ENCODE measurements at places on chromosomes 6 and 20. TPM values are rescaled to one million over a fixed set of nuclear protein-coding genes. Genes with fewer than 3 reads are reported as not detected.

The ZC2HC1B gene
- not detected for total RNA-seq

GRCh38 chr20:50152394-50153152 is 950 bp downstream of the PEDS1 start:
- DNase-seq, result no peak

DNA sequence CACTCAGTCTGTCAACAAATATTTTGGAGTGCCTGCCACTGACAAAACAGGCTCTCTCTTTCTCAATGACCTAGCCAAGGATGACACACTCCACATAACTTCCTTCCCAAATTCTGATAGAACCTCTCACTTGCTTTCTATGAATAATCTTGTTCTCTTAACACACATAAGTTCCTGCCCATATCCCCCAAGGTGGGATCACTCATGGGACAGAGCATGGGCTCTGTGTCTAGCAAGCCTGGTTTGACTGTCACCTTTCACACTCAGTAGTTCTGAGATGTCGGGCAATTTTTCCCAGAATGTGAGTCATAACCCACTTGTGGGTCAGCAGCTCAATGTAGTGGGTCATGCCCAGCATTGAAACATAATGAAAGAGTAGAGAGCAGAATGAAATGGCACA is 78.1 kb downstream of the LRFN2 start:
- no peak for DNase-seq

The SNAI1 gene
- total RNA-seq, result 1.9 TPM

- no peak for DNase-seq
Measured at GRCh38 chr6:583635-584034, 73.3 kb downstream of the HUS1B start.

The OOEP gene
- not detected for total RNA-seq

GRCh38 chr20:49344140-49344539 is 66.3 kb upstream of the ZNFX1 start:
- DNase-seq, result no peak

GRCh38 chr6:89985751-89986493 is 91.7 kb downstream of the GJA10 start:
- DNase-seq, result no peak

The WFDC8 gene
- not detected for total RNA-seq

GRCh38 chr6:49082611-49083010 is 380.4 kb downstream of the MMUT start:
- no peak for DNase-seq

DNA sequence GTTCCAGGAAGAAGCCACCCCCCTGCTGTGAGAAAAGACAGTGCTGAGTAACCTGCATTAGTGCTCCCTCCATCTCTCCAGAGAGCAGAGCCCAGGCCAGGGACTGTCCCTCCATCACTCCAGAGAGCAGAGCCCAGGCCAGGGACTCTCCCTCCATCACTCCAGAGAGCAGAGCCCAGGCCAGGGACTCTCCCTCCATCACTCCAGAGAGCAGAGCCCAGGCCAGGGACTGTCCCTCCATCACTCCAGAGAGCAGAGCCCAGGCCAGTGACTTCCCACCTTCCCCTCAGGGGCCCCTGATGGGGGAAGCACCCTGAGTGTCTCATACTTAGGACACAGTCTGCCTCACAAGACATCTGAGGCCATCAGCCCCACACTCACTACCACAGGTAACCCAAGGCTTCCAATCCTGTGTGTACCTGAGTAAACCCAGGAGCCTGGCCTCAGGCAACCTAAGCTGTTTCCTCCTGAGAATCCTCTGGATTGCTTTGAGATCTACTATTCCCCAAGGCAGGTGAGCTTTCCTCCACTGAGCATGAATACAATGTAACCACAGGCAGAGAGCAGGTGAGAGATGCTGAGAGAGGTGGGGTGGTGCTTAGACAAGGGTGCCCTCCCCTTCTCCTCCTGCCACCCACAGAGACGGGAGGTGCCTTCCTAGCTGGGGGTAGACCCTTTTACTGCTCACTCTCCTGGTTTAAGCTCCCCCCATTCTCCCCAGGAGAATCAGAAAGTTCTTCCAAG is 4.9 kb downstream of the TBXT start:
- DNase-seq, result no peak

The CST11 gene
- total RNA-seq, result not detected

Measured in lower lobe of right lung (tissue), 2 donors.